ENCODE measurements at places on chromosomes 3 and 15.

- no peak for DNase-seq
These were observed 6.6 kb upstream of the ATP10A start for GRCh38 chr15:25869701-25870100.

- no peak for DNase-seq
These were observed 118.8 kb upstream of the PDZRN3 start for GRCh38 chr3:73743551-73743950.

- DNase-seq = no peak
These were observed 24.4 kb downstream of the MAGEF1 start for GRCh38 chr3:184687363-184688015.

DNA sequence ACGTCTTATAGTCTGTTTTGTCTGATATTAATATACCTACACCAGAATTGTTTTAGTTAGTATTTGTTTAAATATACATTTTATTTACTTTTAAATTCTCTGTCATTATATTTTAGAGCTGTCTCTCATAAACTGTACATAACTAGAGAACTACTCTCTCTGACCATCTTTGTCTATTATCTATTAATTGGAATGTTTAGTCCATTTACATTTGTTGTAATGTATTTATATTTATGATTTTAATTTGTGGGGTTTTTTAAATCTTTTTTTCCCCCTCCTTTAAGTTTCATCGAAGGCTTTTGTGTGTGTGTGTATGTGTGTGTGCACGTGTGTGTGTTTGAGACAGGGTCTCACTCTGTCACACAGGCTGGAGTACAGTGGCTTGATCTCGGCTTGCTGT lies 47.1 kb downstream of the ITPR1 start:
- DNase-seq = no peak

GRCh38 chr3:2099028-2099671 lies 484 bp downstream of the CNTN4 start:
- no peak for DNase-seq

DNA sequence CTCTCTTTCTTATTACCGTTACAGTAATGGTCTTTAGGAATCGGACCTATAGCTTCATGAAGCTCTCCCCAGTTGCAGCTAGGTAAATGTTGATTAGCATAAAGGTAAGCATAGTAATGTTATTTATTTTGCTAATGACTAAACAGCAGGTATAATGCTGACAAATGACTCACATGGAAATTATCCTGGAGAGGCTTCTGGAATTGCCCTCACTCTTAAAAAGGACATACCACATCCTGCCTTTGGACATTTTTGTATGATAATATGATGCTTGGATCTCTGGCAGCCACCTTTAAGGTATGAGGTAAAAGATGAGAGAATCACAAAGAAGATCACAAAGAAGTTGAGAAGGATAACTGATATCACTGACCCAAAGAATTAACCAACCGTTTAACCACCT lies 238.6 kb downstream of the CHL1 start:
- DNase-seq = no peak

DNA sequence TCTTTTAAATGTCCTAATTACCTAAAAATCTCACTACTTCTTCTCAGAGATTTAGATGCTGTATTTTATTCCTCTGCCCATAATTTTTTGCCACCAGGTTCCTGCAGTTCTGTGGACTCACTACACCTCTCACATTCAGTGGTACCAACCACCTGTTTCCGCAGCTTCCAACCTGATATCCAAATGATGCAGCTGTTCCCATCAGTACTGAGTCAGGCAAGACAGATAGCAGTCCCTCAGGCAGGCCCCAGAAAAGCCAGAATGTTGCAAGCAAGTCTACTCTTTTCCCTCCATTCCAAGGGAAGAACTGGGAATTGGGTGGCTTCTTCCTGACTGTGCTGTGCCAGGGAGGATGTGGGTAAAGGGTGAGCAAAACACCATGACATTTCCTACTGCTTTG lies 39.0 kb downstream of the MNS1 start:
- no peak for DNase-seq

- no peak for DNase-seq
These were observed 85.2 kb upstream of the POMGNT2 start for GRCh38 chr3:43191116-43191515.

DNA sequence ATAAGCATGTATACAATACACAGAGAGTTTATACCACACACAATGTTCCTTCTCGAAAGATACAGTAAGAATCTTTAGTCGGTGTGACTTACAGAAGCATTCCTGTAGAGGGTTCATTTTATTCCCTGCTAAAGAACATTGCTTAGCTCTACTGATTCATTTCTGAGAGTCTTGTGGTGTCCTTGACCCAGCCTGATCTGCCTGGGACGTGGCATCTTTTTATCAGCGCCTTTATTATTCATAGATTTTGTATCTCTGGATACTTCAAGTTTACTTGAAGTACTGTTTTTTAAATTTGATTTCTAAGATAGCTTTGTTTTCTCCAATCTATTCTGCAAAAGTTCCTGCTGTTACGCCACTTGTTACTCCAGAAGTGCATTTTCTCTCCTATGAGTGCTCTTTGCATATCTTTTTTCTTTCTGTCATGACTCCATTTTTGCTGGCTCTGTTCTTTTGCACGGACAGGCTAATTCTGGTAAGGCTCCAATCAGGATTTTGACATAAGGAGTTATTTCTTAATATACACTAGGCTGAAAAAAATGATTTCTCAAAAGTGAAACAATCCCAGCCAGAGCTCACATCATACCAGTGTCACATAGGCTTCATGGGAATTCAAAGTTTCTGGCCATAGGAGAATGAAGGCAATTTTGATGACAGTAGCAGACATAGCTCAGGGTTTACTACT lies 114.5 kb upstream of the TNIK start:
- DNase-seq = no peak

GRCh38 chr15:68620721-68621527 lies 42.1 kb downstream of the CORO2B start:
- DNase-seq = no peak

DNA sequence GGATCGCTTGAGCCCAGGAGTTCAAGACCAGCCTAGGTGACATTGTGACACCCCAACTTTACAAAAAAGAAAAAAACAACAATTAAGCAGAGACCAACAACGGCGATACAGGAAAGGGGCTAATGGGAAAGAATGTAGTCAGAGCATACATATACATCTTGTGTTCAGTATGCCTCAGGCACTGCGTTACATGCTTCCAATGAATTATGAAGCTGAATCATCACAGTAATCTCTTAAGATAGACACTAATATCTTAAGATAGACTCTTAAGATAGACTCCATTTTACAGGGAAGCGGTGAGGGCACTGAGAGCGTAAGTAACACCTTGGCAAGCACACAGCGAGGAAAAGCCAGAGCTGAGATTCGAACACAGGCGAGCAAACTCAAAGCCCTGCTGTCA lies 6.1 kb upstream of the LDHAL6B start:
- DNase-seq = no peak

- no peak for DNase-seq
These were observed 6.3 kb downstream of the PXYLP1 start for GRCh38 chr3:141237701-141238521.

DNA sequence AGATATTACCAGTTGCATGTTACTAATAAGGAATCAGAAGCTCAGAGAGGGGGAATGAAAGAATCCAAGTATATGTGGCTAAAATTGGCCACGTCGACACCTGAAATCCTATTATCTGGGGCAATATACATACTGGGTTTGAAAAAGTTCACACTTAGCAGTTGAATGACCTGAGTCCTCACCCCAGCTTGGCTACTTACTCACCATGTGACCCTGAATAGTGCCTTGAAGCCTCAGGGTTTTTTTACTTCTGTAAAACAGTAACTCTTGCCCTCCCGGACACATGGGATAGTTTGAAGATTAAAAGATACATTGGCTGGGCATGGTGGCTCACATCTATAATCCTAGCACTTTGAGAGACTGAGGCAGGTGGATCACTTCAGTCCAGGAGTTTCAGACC lies 342.2 kb upstream of the TPRG1 start:
- DNase-seq = no peak

DNA sequence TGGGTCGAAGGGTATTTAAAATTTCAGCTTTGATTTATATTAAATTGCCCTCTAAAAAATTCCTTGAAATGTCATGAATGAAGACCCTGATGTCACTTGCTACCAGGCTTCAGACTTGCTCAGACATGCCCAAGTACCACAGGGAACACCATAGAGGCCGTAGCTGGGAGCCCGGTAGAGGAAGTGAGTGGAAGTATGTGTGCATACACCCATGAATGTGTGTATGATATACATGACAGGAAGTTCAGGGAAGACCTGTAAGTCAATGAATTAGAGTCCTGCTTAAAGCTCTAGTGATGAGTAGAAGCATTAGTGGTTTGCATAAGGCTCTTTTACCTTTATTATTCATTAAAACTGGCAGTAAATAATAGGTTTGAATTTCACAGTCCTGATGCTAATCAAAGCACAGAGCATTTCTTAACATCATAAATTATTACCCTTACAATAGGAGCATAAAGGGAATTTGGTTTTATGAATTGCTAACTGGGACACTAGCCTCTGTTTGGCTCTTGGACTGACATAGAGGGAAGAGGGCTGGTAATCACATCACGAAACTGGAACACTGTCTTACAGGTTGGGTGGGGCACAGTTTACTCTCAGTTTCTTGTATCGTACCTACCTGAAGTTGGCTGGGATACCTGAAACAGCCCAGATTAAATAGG lies 144.4 kb downstream of the CHST2 start:
- DNase-seq = no peak

- no peak for DNase-seq
These were observed 69.8 kb downstream of the CD200R1L start for GRCh38 chr3:112776836-112777235.

DNA sequence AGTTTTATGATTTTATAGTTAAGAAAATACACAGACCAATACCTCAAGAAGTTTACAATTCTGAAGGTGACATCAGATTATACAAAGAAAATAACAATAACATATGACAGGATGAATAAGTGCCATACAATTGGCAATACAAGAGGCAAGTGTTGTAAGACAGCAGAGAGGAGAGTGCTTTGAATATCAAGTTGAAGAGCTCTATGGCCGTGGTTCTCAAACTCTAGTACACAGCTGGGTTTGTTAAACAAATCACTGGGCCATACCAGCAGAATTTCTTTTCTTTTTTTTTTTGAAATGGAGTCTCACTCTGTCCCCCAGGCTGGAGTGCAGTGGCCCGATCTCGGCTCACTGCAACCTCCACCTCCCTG lies 167.1 kb upstream of the NECTIN3 start:
- DNase-seq = no peak

DNA sequence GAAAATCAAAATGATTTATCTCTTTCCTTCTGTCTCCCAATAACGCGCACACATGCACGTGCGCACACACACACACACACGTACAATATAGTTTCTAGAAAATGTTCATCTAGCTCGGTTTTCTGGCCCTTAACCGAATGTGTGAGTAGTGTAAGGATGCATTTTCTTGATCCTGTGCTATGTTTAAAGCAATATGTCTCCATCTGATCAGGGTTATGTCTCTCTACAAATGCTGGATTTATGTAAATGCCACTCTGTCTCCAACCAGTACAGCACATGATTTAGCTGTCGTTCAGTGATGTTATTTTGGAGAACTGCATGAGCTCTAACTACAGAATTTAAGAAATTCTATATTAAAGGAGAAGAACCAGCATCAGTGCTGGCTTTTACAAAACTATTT lies 198.0 kb downstream of the TJP1 start:
- no peak for DNase-seq

GRCh38 chr3:110344897-110345767 lies 726.5 kb upstream of the NECTIN3 start:
- no peak for DNase-seq

DNA sequence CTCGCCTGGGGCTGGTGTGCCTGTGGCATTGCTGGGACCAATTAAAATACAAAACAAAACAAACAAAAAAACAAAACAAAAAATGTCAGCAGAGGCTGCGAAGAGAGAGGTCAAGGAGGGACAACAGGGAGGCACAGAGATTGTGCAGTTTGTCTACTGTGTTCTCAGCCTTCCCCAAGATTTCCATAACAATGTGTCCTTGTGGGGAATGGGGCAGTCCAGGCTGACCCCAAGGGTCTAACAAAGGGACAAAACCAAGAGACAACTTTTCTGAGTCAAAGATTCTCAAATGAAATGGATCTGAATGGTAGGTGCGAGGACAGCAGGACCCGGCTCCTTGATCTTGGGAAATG lies 46.4 kb upstream of the TRPM1 start:
- no peak for DNase-seq

DNA sequence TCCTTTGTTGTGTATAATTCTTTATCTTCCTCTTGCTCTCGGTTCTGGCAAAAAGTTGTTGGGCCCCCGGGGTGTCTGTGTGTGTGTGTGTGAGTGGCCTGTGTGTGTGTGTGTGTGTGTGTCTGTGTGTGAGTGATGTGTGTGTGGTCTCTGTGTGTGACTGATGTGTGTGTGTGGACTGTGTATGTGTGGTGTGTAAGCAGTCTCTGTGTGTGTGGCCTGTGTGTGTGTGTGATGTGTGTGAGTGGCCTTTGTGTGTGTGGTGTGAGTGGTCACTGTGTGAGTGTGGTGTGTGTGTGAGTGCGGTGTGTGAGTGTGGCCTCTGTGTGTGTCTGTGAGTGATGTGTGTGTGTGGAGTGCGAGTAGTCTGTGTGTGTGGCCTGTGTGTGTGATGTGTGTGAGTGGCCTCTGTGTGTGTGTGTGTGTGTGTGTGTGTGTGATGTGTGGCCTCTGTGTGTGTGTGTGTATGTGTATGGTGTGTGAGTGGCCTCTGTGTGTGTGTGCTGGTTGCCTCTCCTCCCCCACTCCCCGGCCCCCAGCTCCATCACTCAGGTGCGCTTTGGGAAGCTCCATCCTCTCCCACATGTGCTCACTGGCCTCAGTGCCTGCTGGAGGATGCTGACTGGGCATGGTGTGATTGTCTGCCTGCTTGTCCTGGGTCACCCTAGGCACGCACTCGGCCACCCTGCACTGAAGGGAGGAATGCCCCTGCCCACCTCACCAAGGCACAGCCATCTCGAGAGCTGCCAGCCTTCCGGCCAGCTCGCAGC lies 8.8 kb downstream of the LINGO1 start:
- no peak for DNase-seq

GRCh38 chr15:50138391-50138790 lies 19.4 kb upstream of the ATP8B4 start:
- DNase-seq = no peak

DNA sequence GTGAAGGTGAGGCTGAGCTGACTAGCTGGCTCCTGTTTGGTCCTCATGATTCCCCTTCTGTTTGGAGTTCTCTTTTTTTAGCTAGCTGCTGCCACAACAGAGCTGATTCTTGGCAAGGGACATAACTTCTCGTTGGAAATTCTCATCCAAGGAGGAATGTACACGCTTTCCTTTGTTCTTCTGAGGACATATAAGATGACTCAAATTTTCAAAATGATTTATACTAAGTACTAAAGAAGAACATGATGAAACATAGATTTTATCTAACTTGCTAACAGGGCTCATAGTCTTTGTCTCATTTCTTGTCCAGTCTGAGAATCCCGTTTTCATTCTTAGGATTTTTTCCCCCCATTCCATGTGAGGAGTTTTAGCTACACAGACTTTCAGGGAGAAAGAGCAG lies 2.9 kb upstream of the TFG start:
- no peak for DNase-seq

DNA sequence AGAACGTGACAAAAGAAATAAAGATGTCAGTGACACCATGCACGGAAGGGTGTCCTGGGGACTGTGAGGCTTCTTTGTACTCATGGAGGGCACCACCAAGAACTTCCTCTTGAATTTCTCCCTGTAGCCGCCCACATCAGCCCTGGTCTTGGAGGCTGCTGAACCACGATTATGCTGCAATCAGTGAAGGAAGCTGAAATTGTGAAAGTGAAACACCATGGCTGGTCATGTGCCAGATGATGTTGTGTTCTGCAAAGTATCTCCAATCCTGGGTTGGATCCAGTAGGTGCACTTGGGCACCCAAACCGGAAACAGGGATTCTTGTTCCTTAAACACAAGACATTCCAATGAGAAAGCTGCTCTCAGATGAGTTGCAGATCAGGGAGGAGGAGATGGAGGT lies 104.4 kb upstream of the GOLGA6L6 start:
- no peak for DNase-seq
